ENCODE measurements at places on chromosomes 12 and 14.

DNA sequence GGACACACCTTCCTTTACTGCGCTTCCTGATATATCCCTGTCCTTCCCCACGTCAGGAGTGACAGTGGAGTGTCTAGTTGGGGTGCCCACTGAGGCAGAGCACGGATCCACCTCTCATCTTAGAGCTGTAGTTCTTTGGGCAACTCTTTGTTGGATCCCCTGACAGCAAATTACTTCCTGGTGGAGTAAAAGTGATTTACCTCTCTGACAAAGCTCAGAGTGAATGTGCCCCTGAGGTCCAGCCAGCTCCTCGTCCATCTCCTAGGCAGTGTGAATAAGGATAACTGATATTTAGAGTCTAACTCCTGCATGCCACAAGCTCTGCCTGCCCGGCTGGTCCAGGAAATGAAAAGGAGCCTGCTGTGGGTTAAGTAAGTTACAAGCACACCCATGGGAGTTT, 16.0 kb downstream of the AHSA1 start:
- DNase-seq: no peak

DNA sequence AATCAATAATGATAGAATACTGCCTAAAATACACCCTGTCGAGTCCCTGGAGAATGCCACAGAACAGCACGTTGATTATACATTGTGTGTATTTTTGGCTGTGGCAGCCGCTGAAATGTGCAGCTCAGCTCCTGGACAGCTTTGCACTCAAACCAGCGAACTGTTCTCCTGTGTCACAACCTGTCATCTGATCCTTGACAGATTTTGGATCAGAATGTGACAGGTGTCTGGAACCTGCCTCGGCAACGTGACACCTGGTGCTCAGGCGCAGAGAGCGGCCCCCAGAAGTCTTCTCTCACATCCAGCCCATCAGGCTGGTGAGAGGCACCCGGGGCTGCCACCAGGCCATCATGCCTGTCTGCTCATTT, 19.3 kb downstream of the MVK start:
- no peak for DNase-seq

DNA sequence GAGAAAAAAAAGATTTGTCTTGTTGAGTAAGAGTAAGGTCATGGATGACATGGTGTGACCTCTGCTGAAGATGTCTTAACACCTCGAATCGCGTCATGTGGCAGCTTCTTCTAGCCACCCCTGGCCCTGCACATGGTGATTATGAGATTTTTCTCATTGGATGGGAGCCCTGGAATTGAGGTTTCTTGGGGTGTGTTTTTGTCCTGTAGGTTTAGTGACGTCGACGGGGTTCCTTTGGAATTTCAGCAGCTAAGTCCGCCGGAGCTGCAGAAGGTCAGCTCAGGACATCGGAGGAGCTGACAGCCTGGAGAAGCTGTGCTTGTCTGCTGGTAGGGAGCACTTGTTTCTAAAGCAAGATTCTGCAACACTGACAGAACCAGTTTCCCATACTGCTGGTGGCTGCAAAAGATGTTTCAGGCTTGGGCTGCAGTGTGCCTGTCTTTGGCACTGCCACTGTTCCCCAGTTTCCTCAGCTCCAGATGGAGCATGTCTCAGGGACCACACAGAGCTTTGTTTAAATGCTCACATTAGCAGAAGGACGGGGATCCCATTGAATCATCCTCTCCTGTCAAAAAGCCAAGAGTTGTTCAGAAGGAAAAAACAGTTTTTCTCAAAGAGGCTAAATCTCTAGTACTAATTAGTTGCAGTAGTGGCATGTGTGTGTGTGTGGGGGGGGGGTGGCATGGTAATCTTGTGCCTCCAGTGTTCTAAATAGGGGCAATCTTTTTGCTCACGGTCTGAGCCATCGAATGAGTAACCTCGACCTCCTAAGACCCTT, 5.2 kb upstream of the FOS start:
- no peak for DNase-seq

DNA sequence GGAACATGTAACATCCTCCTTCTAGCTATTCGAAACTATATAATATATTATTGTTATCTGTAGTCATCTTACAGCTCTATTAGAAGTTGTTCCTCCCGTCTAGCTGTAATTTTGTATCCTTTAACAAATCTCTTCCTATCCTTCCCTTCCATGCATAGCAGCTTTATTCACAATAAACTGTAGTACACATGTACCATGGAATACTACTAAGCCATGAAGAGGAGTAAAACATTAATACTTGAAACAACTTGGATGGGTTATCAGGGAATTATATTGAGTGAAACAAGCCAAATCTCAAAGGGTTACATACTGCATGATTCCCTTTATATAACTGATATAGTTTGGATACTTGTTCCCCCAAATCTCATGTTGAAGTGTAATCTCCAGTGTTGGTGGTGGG, 33.9 kb upstream of the STK38L start:
- no peak for DNase-seq

- no peak for DNase-seq
These were observed 5.3 kb upstream of the SERPINA4 start for GRCh38 chr14:94555991-94556390.

- DNase-seq: no peak
These were observed 217.7 kb downstream of the PHETA1 start for GRCh38 chr12:111150921-111151840.

- no peak for DNase-seq
These were observed 138.4 kb upstream of the PELI2 start for GRCh38 chr14:55979781-55980180.

- peak; percentile 89 for DNase-seq
These were observed 93.8 kb downstream of the RFLNA start for GRCh38 chr12:124388679-124389137.
